ENCODE measurements at places on chromosomes 11 and 22.

DNA sequence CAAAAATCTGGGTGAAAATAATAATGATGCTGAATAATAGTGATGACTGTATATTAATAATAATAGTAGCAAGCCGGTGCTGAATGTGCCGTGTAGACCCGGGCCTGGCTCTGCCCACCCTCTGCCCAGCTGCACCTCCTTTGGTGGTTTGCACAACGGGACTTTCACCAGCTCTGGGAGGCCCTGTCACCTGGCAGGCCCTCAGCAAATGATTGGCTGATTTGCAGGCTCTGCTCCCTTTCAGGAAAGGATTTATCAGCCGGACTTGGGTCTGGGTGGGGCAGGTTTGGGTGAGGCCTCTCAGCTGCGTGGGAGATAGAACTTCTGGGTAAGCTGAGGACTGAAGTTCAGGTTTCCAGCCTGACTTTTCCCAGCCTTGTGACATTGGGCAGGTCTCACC, 21.4 kb downstream of the KIAA1671 start:
- DNase-seq, result no peak

GRCh38 chr11:19345848-19346681, 105.3 kb upstream of the E2F8 start:
- no peak for DNase-seq

DNA sequence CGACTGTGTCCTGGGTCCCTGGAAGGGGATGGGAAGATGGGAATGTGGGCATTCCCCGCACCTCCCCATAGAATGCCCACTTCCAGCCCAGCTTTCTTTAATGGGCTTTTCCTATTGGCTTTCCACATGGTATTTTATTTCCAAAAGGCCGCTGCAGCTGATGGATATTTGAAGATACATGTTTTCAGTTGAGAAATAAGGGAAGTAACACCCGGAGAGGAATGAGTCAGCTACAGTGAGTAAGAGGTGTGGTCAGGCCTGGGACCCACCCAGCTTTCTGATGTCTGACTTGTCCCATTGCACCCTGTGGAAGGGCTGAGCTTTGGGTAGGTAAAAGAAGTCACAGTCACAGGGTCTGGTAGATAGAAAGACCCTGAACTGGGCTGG, 476.9 kb downstream of the MIAT start:
- DNase-seq, result no peak

GRCh38 chr11:115193914-115194801, 310.1 kb downstream of the CADM1 start:
- no peak for DNase-seq

DNA sequence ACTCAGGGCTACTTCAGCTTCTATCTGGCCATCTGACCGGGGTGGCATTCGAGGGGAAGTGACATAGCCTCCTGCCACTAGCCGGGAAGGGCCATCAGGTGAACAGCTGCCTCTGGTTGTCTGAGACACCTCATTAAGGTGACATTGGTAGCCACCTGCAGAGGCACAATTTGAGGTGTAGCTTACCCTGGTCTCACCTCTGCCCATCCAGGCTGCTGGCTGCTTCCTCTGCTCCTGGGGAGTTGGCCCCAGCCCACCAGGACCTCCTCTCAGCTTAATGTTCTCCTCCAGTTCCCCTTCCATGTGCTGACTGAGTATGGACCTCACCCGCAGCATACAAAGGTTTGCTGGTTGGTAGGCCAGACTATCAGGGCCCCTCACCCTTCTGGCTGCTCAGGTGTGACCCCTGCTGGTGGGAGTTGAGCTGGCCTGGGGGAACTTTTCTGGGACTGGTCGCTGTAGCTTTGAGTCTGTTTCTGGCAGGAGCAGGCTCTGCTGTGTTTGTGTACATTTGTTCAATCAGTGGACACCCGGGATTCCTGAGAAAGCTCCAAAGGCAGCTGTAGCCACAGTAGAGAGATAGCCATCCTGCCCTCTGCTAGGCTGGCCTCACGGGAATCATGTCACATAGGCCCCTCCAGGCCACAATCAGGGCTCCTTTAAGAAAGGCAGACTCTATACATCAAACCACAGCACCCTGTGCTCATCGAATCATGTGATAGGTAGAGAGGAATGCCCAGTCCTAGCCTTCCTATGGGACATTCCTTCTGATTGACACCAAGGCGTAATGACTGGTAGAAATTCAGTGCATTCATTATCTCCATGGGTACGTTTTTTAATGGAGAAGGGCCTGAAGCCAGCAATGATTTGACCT, 295.1 kb upstream of the PLET1 start:
- DNase-seq, result no peak

- no peak for DNase-seq
These were observed 35.0 kb upstream of the JAM3 start for GRCh38 chr11:134033696-134034491.

DNA sequence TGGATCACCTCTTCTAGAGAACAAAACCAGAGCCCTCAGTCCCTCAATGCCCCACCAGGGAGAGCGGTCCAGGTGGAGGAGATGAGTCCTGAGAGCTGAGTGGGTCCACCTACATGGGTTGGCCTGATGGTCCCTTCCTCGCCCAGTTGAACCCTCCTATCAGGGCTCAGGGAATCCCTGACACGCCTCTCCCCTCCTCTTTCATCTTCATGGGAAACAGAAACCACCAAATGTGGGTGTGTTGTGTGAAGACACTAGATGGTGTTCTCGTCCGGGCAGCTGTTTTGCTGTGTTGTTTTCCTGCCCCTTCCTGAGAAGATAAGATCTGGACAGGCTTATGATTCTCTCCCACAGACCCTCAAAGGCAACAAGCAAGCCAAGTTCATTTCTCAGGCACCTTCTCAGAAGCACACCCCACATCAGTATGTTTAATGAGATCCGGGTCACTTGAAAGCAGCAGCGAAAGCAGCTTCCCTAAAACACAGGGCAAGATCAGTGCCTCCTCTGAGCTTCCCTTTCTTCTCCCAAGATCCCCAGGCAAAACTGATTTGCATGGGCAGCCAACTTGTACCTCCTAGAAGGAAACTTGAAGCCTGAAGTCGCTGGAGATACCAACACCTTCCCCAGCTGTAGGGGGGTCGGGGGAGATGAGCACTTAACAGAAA, 35.3 kb upstream of the POU2AF1 start:
- DNase-seq, result no peak

DNA sequence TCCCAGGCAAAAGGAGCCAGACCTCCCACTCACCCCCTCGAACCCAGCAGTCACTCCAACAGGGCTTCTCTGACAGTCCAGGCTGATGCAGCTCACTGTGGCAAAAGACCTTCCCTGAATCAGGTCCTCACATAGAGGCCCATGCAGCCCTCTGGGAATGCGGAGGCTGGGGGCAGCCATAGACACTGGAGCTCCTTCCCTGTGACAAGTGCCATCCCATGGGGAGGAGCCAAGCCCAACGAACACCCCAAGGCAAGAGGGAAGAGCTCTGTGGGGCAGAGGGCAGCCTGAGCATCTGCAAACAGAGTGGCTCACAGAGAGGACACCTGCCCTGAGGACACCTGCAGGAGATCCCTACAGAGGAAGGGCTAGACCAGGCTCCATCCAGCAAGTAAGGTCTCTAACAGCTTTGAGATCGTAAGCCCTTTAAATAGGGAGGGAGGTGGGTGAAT, at the start of gene LINC01488:
TSS of gene LINC01488 (plus strand) at position 271 of the 452 bp plus-strand sequence.
- DNase-seq, result no peak

- no peak for DNase-seq
These were observed 11.4 kb downstream of the ACO2 start for GRCh38 chr22:41480397-41480735.

DNA sequence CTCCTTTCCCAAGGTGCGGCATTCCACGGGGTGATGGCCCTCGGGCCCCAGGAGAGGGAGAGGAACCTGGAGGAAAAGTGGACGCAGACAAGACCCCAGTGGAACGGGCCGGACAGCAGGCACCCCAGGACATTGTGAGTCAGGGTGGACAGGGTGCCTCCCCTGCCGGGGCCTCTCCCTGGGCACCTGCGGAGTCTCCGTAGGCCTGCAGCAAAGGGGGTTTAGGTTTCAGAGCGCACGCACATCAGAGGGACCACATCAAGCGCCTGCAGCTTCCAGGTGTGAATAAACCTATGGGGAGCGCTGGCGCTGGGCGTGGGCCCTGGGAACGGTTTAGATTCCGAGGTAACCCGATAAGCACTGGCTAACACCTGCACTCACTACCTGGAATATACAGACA, 22.7 kb upstream of the FGF19 start:
- DNase-seq, result no peak

- DNase-seq, result no peak
These were observed 22.8 kb downstream of the PIM3 start for GRCh38 chr22:49983148-49984042.

DNA sequence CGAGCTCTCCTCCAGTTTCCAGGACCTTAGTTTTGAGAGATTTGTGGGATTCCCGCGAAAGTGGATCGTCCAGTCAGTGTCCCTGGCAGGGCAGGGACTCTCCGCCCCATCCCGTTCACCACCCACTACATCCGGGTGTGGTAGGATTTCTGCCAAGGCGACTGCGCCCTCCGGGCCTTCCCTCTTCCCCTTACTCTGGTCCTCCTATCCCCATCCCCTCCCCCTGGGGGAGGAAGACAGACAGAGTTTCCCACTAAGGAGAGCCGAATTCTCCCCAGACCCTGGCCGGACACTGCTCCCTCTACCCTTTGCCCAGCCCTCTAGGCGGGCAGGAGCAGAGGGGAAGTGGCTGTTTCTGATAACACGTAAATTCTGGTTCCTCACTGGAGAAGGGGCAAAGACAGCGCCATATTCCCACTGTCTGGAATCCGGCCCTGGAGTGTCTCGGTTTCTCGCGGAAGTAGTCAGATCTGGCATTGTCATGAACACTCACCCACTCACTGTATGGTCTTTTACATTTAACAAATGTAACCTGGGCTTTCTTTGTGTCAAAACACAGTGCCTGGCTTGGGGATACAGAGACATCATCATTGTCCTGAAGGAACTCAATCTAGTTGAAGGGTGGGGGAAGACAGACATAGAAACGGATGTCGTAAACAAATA, 1.1 kb upstream of the NECTIN1 start:
- DNase-seq, result no peak

GRCh38 chr11:11774928-11775327, 66.8 kb upstream of the USP47 start:
- DNase-seq, result no peak

GRCh38 chr11:10502770-10503169, 38.2 kb downstream of the RNF141 start:
- DNase-seq, result no peak

DNA sequence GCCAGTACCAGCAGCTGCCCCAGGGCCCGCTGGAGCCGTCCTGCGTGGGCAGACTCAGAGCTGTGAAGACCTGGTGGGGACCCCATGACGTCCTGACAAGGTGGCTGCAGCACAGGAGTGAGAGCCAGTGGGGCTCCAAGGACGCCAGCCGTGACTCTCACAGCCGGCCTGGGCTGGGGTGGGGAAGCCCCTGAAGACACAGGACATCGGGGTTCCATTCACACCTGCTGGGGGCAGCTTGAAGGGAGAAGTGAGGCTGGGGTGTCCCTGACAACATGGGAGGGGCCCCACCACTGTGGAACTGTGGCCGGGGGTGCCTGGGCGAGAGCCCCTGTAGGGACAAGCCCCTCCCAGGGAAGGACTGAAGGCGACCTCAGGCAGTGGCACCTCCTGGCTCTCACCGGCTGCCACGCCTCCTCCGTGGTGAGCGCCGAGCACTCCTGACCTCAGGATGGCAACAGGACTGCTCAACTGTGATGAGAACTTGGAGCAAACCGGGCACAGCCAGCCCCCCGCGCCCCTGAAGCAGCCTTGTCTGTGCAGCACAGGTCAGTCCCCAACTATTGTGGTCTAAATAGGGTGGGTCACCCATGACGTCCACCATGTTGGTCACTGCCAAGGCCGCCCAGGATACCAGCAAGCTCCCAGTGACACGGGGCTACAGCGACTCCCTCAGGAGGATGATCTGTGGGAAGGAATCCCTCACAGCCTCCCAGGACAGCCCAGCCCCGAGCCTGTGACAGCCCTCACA, 22.7 kb upstream of the IL17REL start:
- DNase-seq, result no peak

- DNase-seq, result no peak
These were observed 12.5 kb upstream of the TMPRSS6 start for GRCh38 chr22:37121887-37122591.

DNA sequence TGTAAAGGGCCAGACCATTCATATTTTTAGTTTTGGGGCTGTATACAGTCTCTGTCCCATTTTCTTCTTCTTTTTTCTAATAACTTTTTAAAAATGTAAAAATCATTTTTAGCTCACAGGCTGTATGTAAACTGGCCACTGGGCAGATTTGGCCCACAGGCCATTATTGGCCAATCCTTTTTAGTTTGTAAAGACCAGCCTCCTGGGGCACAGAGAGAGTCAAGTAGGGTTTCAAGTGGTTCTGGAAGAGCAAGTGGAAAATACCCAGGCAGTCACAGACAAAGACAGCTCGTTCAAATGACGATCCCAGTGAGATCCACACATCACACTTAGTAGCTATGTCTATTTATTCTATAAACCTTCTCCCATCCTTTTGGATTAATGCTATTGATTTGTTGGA, 150.2 kb upstream of the ARHGAP20 start:
- DNase-seq, result no peak

GRCh38 chr22:17779286-17780115, 5.2 kb upstream of the BID start:
- no peak for DNase-seq

- no peak for DNase-seq
These were observed 391.5 kb downstream of the CADM1 start for GRCh38 chr11:115112754-115113153.

DNA sequence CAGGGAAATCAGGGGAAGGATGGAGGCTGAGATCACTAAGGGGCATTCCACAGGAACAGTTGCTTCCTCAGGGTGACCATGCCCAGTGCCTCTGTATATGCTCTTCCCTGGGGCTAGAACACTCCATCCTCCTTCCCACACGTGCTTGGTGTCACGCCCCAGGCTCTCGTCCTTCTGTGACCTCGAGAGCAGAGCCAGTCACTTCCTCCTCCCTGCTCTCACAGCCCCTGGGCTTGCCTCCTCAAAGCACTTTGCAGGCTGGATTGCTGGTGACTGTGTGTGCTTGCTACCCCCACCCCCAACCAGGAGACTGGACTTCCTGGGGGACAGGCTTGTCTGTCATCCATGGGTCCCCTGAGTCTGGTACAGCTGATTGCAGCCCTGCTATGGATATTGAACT, 56.5 kb upstream of the AMPD3 start:
- no peak for DNase-seq

DNA sequence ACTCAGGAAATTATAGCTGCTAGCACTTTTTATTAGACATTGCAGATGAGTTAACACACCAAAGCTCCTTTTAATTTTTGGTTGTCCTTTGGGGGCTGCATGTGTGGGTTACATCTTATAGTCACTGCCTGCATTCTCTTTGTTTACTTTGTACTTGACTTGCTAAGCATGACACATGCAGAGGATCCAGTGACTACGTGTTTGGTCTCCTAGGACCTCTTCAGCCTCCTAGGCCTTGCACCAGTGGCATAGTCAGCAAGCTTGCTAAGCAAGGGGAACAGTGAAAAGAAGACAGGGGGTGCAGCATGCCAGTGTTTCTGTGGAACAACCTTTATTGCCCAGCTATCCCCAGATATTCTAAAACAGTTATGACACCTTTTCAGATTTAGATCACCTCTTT, 108.2 kb downstream of the PAX6 start:
- no peak for DNase-seq

All from cortex of kidney (tissue), 1 donor.